ENCODE measurements at places on chromosomes 16 and 17.

- DNase-seq, result peak; percentile 43
Measured at GRCh38 chr16:6081320-6081976, 983.9 kb upstream of the EEF2KMT start.

DNA sequence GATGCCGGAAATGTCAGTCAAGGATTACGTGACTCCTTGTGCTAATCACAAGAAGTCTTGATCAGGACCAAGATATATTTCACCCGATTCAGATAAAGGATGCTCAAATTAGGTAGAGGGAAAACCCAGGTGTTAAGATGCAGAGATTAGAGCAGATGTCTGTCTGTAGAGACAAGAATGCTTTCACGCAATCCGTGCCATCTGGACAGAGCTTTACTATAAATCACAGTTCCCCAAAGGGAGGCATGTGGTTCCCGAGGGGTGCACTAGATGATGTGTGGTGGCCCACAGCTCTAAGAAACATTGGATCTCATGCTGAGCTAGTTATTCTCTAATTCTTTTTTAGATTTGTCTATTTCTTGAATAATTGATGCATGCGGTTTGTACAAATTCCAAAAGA is 9.8 kb upstream of the MAP3K14 start:
- DNase-seq, result no peak

DNA sequence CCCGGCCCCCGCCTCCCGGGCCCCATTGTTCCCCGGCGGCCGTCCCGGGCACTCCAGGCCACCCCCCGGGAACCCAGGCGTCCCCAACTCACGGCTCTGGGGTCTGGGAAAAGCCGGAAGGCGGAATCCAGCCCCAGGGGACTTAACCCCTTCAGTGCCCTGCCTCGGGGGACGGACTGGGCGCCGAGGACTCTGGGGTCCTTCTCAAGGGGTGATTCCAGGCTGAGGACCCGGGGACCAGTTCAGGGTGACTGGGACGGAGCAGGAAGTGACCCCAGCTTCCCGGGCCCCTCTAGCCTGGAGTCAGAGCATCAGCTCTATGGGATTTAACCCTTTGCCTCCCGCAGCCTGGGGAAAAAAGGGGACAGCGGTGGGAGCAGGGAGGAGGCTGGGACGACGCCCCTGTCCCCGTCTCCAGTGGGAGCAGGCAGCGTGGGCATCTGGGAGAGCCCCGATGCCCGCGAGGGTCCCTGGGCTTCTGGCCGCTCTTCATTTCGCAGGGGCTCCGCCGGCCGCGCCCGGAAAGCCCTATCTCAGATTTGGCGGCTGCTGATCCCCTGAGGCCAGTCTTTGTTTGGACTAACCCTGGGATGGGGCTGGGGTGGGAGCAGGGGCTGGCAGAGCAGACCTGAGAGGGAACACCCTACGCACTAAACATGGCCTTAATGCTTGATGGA is at the start of gene ZNF629:
ZNF629 (minus strand) TSS at position 270 of the 677 bp plus-strand sequence. CDS start 2,723 bp downstream, outside the sequence.
- DNase-seq, result peak; percentile 63

DNA sequence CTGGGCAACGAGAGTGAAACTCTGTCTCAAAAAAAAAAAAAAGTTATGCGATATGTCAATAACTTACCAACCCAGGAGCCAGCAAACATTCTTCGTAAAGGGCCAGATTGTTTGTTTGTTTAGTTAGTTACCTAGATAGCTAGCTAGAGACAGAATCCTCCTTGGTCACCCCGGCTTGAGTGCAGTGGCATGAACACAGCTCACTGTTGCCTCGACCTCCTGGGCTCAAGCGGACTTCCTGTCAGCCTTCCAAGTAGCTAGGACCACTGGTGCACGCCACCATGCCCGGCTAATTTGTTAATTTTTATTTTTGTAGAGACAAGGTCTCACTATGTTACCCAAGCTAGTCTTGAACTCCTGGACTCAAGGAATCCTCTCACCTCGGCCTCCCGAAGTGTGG is 113.0 kb downstream of the LITAF start:
- no peak for DNase-seq

DNA sequence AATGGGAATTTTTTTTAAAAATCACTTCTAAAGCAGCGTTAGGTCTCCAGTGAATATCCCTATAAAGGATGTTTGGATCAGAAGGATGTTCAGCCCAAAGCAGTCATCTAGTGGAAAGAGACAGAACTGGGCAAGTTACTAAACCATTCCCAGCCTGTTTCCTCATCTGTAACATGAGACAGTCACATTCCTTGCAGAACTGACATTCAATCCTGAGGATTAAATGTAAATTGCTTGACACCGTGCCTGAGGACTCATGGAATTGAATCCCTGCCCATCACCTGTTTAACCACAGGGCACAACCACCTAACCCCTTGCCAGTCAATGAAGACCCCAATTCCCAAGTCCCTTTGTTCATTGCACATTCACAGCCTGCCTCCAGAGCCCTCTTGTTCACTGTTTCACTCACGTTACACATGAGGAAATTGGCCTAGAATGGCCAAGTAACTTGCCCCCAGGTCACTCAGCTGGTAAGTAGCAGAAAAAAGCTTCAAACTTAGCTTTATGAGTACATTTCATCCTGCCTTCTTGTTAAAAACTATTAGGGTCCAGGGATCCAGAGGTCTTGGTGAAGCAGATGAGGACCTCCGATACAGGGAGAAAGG is 1.4 kb downstream of the CMTM2 start:
- DNase-seq, result no peak

DNA sequence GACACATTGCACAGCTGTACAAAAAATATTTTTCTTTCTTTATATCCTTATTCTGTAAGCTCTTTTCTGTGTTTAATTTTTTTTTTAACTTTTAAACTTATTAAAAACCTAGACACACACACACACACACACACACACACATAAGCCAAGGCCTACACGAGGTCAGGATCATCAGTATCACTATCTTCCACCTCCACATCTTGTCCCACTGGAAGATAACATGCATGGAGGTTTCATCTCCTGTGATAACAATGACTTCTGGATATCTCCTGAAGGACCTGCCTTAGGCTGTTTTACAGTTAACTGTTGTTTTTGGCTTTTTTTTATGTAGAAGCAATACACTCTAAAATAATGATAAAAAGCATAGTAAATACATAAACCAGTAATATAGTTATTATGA is 71.2 kb downstream of the TNRC6C start:
- no peak for DNase-seq

DNA sequence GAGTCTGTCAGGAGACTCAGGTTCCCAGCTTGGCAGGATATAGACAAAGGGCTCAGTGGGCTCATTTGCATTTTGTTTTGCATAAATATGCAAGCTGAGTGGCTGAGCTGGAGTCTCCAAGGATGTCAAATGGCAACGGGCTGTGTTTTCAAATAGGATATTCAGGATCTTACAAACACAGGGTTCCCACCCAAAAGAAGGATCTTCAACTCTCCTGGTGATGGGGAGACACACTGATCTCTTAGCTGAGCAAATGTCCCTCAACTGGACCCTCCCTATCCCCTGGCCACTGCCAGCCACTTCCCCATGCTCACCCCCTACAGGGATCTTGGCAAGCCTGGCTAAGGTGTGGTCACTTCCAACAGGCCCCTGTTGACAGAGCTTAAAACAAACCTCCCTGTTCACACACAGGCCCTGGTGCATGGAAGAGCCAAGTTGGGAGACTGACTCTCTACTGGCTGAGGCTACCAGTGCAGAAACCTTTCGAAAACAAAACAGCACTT is 61.6 kb downstream of the SOX9 start:
- no peak for DNase-seq

Measured in NCI-H1092 treated with DMSO at 0.1 percent for 48 hours (cell line).